ENCODE measurements at places on chromosomes 16 and 17. TPM values are rescaled to one million over a fixed set of nuclear protein-coding genes. Genes with fewer than 3 reads are reported as not detected.
A peak's percentile ranks its signal among the peaks of the same experiment; 100 is the strongest.

DNA sequence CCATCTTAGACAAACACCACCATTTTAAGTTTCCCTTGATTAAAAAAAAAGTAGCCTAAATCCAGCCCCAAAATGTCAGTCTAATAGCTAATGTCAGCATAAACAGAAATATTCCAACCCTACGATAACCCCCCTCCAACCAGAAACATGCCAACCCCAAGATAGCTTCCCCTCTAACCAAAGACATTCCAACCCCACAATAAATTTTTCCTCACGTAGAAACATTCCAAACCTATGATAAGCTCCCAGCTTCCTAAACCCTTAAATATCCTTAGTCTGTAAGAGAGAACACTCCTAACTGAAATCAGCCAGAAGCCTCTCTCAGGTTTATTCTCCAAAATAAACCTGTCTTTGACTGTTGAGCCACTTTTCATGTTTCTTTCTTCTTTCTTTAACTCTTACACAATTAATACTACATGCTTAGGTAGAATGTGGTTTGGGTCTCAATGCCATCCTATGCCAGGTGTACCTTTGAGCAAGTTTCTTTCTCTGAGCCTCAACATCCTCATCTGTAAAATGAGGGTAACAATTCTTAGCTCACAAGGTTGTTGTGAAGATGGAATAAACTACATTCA is 10.5 kb upstream of the KRT38 start:
- no peak overlapping the region for H3K4me3 ChIP-seq
- H3K36me3 ChIP-seq, result no peaks in the 10 kb centered on the region
- H3K27me3 ChIP-seq, result no peaks in the 10 kb centered on the region
- no peak for DNase-seq

DNA sequence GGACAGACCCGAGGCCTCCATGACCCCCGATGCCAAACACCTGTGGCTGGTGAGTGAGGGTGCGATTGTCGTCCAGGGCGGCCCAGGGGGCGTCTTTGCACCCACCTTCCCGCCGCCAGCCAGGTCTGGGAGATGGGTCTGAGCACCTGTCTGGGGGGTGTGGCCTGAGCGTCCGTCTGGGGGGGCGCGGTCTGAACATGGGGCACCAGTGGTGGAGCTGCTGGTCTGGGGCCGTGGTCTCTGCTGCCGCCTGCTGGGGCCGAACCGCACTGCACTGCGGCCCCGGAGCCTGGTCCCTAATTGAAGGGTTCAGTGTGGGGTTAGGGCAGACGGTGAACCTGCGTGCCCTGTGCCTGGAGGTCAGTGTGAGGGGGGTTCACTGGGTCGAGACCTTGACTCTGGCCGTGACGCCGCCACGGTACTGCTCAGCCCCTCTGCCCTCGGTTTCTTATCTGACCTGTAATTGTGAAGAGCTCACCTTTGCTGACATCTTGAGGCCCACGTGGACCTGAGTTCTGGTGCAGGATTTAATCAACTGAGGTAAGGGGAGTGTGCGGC is 12.6 kb upstream of the TCF25 start:
- H3K4me1 ChIP-seq, result no peaks in the 10 kb centered on the region
- no peak overlapping the region for H3K27ac ChIP-seq
- no peak overlapping the region for H3K4me3 ChIP-seq
- DNase-seq, result peak; percentile 62

Gene PLCG2
- 13.6 TPM for total RNA-seq

DNA sequence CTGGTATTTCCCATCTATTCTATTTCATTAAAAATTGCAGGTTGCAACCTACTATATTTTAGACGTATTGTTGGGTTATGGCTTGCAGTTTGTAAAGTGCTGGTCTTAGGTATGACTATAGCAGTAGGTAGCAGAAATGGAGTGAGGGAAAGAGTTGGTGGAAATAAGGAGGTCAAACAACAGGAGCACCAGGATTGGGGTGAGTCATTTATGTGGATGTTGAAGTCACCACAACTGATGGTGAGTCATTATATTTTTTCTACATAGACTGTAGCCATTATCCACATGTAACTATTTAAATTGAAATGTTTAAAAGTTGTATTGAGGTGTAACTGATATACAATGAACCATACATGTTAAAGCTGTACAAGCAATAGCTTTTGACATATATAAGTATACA is 25.0 kb upstream of the HS3ST3A1 start:
- DNase-seq, result no peak
- no peaks in the 10 kb centered on the region for H3K36me3 ChIP-seq
- H3K4me3 ChIP-seq, result no peak overlapping the region
- no peaks in the 10 kb centered on the region for H3K27me3 ChIP-seq

DNA sequence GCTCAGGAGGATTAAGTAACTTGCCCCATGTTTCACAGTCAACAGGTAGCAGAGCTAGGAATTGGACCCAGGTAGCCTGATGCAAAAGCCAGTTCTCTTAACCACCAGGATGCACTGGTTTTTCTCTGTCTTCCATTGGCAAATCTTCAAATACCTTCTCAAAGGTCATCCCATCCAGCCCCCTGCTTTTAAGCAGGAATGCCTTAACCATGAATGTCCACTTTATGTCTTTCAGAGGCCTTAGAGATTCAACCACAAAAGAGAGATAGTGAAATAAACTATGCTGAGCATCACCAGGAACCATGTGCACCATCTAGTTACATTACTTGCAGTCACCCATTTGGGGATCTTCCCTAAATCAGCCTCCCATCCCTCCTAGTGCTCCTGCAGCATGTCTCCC is 94.3 kb downstream of the C17orf67 start:
- no peak for DNase-seq
- H3K27ac ChIP-seq, result no peak overlapping the region
- H3K27me3 ChIP-seq, result no peaks in the 10 kb centered on the region
- no peak overlapping the region for H3K4me3 ChIP-seq
- H3K36me3 ChIP-seq, result no peaks in the 10 kb centered on the region
